ENCODE measurements at places on chromosomes 1 and 21.

GRCh38 chr1:16315437-16315836, 36.8 kb downstream of the FBXO42 start:
- DNase-seq: no peak

- no peak for DNase-seq
Observed at GRCh38 chr1:226157761-226158316, 28.7 kb downstream of the ACBD3 start.

DNA sequence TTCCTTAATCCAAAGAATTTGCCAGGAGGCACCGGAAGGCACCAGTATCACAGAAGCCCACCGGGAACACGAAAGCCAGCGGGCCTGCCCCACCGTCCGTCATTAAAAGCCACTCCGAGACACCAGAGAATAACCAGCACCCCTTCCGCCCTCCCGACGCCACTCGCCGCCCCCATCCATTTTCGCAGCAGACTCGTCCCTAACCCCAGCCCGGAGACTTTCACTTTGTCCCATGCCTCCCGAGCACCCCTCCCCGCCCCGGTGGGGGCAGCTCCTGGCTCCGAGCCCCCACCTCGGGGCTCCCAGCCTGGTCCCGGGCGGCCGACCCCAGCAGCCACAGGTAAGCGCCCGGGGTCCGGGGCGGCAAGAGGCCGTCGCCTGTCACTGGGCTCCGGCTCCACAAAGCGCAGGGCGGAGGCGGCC, 105.4 kb downstream of the SLC45A1 start:
- peak; percentile 66 for DNase-seq

DNA sequence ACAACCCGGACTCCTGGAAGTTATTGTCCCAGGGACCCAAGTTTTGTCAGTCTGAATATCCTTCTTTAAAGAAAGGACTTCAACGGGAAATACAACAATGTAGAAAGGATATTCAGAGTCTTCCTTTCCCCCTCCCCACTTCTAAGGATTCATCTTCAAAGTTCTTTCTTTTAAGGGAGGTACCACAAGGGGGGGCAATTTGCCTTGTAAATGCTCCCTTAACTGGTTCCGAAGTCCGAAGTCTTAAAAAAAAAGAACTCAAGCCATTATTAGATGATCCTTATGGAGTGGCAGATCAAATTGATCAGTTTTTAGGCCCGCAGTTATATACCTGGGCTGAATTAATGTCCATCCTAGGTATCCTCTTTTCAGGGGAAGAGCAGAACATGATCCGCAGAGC, 47.0 kb downstream of the SERINC2 start:
- no peak for DNase-seq

GRCh38 chr1:72780212-72780611, 497.9 kb upstream of the NEGR1 start:
- DNase-seq: peak; percentile 13

DNA sequence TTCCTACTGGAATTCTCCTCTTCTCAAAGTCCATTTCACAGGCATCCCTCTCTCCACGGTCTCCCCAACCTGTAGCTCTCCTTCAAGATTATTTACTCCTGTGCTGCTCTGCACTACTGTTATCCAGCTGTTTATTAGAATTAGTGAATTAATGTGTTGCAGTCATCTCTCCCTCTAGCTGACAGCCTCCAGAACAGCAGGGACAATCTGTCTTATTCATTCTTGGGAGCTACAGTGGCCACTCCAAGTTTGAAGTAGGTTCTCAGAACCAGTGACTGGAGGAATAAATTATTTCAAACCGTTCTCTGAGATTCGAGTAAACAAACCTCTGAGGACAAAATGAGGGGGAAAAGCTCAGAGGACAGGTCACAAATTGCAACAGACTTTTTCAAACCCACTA, 330.9 kb downstream of the RRAGC start:
- DNase-seq: no peak

- peak; percentile 28 for DNase-seq
Observed at GRCh38 chr1:214404154-214404553, 123.2 kb downstream of the SMYD2 start.

DNA sequence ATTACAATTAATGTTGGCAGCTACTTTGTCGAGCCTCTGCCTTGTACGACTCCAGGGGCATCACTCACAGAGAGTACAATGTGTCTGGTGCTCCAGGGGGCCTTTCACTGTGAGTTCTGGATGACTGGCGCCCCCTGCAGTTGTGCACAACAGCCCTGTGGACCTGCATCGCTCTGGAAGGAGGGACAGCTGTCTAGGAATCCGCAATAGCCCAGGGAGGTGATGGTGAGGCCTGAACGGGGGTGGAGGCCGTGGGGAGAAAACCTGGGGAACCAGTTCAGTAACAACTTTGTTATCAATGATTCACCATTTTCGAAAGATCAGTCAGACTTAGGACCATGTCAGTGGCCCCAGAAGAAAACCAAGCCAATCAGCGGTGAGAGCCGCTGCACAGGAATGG, 189.1 kb downstream of the KAZN start:
- no peak for DNase-seq

DNA sequence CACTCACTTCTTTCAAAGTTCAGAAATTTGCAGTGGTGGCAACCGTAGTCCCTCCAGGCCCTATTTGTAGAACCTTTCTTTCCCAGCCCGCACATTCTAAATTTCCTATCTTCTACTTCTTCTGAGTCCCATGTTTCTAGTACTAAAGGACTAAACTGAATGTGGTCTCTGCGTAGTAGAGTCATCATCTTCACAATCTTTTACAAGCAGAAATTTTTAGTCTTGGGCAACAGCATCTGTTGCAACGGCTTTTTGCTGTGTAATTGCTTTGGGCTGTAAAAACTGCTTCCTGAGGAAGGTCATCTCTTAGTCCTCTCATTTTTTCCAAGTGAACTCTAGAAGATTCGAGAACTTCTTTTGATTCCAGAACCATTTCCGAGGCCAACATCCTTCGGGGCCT, 23.9 kb downstream of the VAV3 start:
- peak; percentile 24 for DNase-seq

GRCh38 chr1:191546803-191547202, 611.5 kb upstream of the RGS18 start:
- no peak for DNase-seq

DNA sequence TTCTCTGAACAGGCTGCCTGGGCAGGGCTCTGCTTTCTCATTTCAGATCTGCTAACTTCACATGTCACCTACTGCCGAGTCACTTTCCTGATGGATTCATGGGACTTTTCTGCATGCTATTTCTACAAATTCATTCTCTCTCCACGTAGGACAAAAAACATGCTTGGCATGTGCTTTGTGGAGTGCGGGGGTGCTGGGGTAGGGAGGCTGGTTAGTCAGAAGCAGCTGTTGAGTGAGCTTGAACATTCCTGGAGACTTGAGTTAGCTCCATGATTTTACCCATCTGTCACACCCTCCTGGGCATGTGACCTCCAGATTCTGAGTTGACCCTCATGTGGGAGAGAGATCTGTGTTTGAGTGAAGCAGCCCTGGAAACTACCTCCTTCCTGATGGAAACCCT, 71.4 kb downstream of the UCK2 start:
- DNase-seq: peak; percentile 96

Measured in adipocyte (in vitro differentiated cells).